ENCODE measurements at places on chromosomes 7 and 10.

DNA sequence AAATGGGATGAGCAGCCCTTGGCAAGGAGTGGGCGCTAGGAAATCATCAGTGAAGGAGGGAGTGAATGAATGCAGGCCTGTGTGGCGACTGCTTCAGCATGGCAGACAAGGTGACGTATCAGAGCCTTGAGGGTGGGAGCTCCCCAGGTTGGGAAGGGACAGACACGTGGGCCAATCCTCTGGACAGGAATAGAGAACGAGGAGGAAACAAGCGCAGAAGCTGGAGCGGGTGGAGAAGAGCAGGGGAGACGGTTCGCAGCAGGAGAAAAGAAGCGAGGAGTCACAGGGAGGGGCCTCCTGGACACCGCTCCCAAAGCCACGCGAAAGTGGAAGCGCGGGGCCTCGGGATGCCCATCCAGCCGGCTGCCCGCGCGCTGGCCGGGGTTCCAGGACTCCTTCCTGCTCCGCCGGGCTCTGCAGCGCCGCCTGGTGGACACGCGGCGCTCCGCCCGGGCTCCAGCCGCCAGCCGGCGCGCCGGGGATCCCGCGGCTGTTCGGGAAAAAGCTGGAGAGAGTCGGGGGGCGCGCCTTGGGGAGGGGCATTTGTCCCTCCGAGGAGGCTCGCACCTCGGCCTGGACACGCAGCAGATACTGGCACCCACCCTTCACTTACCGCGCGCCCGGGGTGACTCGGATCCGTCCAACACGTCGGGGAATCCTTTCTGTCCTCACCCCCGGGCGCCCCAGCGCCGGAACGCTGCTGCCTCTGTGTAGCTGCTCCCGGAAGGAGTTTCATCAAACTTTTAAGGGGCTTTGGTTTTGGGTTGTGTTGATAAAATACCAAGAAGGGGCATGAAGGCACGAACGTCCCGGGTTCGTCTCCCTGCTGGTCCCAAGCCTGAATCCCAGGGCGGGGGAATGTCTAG, 6.3 kb downstream of the ZNF503 start:
- no peak for DNase-seq

DNA sequence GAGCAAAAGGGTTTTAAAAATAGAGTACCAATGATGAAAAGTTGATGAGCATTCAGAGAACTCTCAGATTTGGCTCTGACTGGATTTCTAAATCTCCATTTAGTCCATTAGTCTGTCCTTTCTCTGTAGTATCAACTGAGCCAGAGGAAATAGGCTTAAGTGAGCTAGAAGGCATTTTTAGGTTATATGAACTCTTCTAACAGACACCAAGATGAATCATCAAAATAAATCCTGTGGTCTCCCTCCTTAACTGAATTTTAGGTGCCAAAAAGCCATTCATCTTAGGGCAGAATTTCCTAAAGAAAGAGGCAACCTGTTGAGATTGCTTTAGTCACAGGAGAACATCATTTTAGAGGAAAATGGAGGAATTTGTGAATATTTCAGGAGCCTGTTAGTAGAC, 305.1 kb downstream of the AUTS2 start:
- DNase-seq: no peak

DNA sequence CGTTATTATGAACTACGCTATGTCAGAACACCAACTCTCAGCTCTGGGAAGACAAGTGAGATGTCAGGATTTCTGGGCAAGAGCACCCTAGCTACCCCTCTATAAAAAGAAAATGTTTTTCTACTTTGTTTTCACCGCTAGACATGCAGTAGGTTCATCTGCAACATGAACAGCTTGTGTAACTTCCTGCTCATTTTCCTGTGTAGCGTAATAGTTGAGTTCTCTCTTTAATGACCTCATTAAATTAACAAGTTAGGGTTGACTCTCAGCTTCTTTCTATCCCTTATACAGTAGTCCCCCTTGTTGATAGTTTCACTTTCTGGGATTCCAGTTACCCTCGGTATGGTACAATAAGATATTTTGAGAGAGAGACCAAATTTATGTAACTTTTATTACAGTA, 329.4 kb upstream of the ZNF32 start:
- no peak for DNase-seq

GRCh38 chr10:100751211-100751933, 6.0 kb downstream of the PAX2 start:
- no peak for DNase-seq

- DNase-seq: no peak
Observed at GRCh38 chr7:1020849-1021251, 23.5 kb upstream of the GPR146 start.

- DNase-seq: no peak
Observed at GRCh38 chr7:86931439-86931838, 128.0 kb downstream of the ELAPOR2 start.

GRCh38 chr7:83339907-83340306, 177.2 kb upstream of the PCLO start:
- no peak for DNase-seq

GRCh38 chr10:78405231-78405630, 371.6 kb downstream of the RPS24 start:
- DNase-seq: no peak

GRCh38 chr10:60732807-60733516, 45.3 kb upstream of the CDK1 start:
- DNase-seq: no peak

GRCh38 chr10:25694971-25695370, 239.1 kb upstream of the MYO3A start:
- no peak for DNase-seq

DNA sequence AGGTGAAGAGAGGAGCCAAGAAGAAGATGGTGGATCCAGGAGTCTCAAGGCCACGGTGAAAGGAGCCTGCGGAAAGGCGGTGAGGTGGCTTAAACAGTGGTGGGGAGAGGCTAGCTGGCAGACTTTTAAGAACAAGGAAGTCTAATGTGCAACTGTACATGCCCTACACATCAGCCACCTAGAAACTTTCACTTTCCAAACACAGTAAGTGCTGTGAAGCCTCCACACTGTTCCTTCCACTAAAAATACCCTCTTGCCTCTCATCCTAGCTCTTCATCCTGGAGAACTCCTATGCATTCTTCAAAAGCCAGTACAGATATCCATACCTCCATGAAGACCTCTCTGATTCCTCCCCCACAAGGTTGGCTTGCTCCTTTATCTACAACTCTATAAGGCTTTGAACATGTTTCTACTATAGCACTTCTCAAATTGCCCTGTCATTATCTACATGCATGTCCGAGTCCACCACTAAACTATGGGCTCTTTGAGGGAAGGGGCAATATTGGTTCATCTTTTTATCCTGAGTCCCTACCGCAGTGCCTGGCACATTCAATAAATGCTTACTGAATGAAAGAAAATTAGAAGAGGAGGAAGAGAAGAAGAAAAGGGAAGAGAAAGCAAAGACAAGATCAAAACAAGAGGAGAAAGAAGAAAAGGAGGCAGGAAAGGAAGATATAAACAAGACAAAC, 54.2 kb downstream of the DNAJC12 start:
- DNase-seq: no peak

- no peak for DNase-seq
Observed at GRCh38 chr10:107430446-107430845, 265.9 kb upstream of the SORCS1 start.

GRCh38 chr10:121910673-121911420, 17.0 kb downstream of the ATE1 start:
- DNase-seq: no peak

- DNase-seq: no peak
Observed at GRCh38 chr7:122145937-122146645, 2.0 kb upstream of the AASS start.
